ENCODE measurements at places on chromosomes 7 and 10. TPM values are rescaled to one million over a fixed set of nuclear protein-coding genes. Genes with fewer than 3 reads are reported as not detected.

- no peak for DNase-seq
Observed at GRCh38 chr10:85580585-85580984, 786.0 kb downstream of the GRID1 start.

DNA sequence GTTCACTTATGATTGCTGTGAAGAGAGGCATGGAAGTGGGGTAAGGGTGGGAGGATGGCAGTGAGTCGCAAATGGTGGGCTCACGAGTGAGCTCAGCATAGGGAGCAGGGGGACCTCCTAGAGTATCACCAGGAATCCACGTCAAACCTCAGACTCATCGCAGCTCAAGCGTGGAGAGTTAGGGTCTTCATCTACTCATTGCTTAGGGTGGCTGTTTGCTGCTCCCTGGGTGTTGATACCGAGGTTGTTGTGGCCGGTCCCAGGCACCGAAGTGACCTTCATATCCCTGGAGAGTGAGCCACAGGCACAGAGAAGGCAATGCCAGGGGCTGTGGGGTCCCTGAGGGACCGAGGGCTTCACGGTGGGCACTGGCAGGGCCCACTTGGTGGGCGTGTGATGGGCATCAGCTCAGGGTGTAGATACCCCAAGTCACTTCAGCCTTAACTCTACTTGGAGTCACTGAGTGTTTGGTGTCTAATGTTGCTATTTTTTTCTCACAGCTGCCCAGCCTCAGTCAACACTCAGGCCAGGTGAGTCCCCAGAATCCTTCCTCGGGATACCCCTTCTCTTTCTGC is 16.8 kb downstream of the DMBT1 start:
- DNase-seq = no peak

GRCh38 chr7:53541475-53541874 is 506.0 kb downstream of the POM121L12 start:
- DNase-seq = no peak

GRCh38 chr7:108034586-108034985 is 31.6 kb upstream of the LAMB1 start:
- no peak for DNase-seq

DNA sequence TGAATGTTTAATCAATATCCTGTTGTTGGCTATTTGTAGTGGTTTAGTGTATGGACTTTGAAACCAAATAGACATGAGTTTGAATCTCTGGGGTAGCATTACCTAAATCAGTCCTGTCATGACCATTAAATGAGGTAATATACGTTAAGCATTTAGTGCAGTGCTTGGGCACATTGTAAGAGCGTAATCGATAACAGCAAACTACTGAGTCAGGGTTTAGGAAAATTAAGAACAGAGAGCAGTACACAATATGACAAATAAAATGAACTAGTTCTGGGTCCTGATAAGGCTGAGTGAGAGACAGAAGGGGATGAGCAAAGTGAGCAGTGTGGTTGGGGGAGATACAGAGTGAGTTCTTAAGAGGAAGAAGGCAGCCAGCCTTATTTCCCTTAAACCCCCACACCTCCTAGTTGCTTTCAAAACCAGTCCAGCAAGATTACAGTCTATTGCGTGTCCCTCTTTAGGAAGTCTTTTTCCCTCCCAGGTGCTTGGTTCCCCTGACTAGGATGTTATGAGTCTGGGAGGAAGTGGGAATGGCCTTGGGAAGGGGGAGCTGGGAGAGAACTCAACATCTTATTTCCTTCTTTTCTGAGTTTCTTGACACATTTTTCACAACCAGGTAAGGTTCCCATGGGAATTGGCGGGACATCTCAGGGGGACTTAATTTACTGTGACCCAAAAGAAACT is 171.0 kb downstream of the SND1 start:
- DNase-seq = no peak

DNA sequence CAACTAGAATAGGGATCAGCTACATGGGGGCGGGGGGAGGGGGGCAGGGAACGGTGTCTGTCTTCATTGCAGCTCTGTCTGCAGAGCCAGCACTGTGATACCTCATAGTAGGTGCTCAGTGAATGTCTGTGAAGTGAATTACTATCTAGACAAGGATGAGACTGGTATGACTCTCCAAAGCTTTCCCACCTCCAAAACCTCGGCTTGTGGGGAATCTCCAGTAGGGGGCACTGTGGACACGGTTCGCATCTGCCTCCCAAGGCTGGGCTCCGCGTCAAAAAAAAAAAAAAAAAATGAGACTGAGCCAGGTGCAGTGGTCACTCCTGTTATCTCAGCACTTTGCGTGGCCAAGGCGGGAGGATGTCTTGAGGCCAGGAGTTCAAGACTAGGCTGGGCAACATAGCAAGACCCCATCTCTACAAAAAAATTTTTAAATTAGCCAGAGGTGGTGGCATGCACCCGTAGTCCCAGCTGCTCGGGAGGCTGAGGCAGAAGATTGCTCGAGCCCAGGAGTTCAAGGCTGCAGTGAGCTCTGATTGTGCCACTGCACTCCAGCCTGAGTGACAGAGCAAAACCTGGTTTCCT is 9.6 kb downstream of the TRIM56 start:
- DNase-seq = no peak

The C10orf95 gene
- not detected for total RNA-seq

GRCh38 chr7:27925573-27926201 is 185.7 kb downstream of the TAX1BP1 start:
- DNase-seq = no peak

GRCh38 chr10:129939416-129940275 is 24.4 kb downstream of the EBF3 start:
- DNase-seq = no peak

GRCh38 chr10:98030991-98031431 is 590 bp upstream of the CRTAC1 start:
- no peak for DNase-seq

All from thoracic aorta (tissue), 2 donors.